ENCODE measurements at places on chromosomes 3 and 15.
A peak's percentile ranks its signal among the peaks of the same experiment; 100 is the strongest.

GRCh38 chr3:131883711-131884407 lies 151.0 kb downstream of the CPNE4 start:
- DNase-seq: no peak

GRCh38 chr3:53039376-53039752 lies 6.5 kb downstream of the SFMBT1 start:
- no peak for DNase-seq

DNA sequence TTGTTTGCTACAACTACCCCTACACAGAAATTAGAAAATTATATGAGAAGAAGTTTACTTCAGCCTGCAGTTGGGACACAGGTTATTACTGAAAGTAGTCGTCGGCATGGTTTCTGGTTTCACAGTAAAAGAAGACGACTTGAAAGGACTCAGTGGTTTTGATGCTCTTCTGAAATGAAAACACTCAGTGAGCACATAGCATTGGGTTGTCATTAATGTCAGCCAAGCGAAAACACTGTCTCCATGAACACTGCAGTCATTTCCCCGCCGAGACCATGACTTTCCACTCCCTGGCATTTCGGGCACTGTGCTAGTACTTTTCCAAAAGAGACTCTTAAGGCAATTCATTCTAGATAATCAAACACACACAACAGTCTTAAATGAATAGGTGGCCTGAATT lies 69.2 kb upstream of the ICE2 start:
- no peak for DNase-seq

DNA sequence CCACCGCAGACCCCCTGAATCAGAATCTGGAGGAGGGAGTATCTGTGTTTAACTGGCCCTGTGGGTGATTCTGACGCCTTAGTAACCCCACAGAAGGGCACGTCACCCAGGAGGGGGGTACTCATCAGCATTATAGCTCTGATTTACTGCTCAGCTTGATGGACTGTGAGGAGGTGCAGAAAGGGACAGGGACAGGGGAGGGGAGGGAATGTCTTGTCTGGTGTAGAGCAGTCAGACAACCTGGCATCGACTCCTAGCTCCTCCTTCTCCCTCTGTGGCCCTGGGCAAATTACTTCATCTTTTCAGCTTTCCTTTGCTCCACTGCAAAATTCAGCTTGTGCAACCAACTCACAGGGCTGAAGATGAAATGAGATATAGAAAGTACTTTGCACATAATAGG lies 42.3 kb upstream of the GLCE start:
- no peak for DNase-seq

DNA sequence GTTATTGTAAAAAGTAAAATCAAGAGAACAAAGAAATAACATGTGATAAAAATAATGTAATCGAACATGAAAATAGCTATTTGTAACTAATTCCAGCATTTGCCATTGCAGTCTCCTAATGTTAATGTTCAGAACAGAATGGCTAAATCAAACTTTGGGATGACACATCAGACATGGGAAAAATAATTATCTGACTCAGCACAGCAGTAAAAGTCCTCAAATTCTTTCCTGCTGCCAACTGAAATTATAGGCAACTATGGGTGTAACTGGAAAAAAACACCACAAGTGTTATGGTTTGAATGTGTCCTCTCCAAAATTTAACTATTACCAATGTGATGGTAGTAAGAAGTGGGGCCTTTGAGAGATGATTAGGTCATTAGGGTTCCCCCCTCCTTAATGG lies 446.7 kb downstream of the C3orf38 start:
- no peak for DNase-seq

DNA sequence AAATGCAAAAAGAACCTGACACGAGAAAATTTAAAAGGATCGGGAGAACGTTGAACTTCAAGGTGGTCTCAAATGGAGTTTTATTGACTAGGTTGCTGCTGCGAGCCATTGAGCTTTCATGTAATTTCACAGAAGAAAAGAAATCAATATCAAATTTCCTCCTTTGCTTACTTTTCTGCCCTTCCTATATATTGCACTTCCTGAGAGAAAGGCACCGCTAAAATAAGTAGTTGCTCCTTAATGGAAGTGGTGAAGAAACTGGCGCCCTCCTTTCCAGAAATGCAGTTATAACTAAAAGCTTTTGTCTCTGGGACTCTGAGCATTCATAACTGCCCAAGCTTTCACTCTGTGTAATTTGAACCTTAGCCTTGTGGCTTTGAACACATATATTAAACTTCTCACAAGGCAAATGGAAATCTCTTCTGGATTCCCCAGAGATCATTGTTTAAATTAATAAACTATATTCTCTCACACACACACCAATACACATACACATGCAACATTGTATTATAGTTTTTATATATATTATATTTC lies 13.4 kb downstream of the EID1 start:
- peak; percentile 36 for DNase-seq

All from iris pigment epithelial cell (primary cell).